ENCODE measurements at places on chromosomes 5 and 9.

- DNase-seq, result no peak
Measured at GRCh38 chr9:34446468-34446891, 11.9 kb downstream of the FAM219A start.

- DNase-seq, result no peak
Measured at GRCh38 chr5:89120719-89121118, 237.7 kb upstream of the MEF2C start.

DNA sequence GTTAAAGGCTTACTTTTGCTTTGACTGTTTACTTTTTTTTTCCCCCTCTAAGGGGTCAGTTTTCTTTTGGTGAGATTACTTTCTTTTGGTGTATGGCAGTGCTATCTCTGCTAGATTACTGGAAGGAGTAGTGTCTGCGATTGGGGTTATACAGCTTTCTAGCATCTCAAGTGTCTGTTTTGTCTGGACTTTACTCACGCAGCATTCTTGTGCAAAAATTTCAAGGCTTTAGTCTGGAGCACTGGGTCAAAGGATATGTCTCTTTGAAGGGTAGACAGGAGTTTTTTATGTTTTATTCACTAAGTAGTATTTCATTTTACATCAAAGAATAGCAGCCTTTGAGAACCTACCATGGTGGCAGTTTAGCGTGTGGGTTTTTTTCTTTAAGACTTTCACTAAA lies 52.6 kb downstream of the NDUFS4 start:
- no peak for DNase-seq

DNA sequence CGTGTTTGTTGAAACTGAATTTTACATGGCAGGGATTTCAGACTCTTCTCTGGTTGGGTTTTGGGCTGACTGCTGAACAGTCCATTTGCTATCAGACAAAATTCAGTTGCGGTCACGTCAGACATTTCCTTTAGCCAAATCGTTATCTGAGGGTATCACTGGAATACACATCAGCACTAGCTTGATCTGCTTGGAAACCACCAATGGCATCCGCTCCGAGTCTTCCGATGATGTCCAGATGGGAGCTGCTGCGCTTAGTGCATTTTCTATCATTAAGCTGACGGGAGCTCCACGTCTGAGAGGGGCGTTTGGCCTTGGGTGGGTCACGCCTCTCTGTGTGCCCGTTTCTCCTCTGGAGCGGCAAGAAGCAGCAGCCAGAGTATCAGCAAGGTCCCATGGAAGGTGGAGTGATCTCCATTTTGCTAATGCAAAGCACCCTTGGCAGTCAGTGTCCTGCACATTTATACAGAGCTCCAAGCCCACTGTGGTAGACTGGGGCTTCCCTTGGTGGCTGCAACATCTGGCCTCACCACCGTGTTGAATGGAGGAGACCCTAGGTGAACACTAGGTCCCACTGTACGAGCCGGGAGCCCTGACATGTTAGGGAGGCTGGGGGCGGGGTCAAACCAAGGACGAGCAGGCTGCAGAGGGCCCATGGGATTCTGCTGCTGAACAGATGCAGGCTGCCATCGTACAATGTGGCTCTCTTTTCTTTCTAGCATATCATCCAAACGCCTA lies 134.6 kb upstream of the PHYKPL start:
- no peak for DNase-seq

DNA sequence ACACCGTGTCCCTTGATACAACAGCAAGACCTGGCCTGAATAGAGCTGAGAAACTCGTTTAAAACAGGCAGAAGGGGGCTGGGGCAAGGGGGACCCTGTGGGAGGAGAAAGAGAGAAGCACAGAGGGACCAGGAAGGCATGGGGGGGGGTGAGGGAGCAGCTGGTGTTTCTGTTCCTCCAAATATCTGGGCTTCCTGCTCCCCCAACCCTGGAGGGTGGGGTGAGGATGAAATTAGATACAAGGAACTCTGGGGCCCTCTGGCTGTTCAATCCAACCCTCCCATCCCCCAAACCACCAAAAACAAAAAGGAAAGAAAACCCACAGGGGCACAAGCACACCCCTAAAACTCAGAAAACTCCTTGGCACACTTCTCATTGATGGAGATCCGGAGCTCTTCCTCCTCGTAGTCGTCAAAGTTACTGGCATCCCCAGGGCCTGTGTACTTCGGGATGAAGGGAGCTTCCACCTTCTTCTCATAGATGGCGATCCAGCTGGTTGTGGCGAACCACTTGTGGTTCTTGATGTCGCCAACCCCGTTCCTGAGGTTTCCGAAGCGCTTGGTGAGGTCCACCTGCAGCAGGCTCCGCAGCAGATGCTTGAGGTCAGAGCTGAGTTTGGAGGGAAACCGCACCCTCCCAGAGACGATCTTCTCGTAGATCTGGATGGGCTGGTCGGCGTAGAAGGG lies 1.1 kb downstream of the PRKACG start:
- no peak for DNase-seq

DNA sequence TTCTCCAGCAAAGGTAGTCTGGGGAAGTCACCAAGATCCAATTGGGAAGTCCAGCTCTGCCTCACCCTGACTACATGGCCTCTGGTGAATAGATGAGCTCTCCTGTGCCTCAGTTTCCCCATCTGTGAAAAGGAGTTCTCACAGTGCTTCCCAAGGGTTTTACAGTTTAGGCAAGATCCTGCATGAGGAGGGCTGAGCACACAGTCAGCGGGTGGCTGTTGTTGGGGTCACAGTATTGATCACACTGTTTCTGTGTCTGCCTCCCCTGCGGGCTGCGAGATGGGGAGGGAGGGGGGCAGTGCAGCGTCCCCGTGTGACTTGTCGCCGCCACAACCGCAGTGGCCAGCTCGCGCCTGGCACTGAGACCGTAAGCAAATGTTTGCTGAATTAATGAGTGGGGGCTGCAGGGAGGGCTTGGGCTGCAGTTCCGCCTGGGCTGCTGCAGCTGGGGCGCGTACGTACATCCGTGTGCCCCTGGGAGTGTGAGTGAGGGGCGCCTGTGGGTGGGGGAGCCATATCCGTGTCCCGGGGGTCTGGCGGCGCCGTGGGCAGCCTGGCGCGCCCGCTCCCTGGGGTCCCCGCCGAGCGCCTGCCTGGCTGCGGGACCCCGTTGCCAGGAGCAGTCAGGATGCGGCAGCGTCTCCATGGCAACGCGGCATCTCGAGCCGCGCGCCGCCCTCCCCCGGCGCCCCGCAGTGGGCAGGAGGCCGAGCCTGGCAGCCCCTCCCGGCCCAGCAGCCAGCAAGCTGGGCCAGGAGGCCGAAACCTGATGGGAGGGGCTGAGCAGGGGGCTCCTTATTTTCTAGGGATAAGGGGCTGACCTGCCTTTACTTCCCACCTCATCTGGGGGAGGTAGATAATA lies 31.4 kb upstream of the PSD2 start:
- DNase-seq, result no peak

DNA sequence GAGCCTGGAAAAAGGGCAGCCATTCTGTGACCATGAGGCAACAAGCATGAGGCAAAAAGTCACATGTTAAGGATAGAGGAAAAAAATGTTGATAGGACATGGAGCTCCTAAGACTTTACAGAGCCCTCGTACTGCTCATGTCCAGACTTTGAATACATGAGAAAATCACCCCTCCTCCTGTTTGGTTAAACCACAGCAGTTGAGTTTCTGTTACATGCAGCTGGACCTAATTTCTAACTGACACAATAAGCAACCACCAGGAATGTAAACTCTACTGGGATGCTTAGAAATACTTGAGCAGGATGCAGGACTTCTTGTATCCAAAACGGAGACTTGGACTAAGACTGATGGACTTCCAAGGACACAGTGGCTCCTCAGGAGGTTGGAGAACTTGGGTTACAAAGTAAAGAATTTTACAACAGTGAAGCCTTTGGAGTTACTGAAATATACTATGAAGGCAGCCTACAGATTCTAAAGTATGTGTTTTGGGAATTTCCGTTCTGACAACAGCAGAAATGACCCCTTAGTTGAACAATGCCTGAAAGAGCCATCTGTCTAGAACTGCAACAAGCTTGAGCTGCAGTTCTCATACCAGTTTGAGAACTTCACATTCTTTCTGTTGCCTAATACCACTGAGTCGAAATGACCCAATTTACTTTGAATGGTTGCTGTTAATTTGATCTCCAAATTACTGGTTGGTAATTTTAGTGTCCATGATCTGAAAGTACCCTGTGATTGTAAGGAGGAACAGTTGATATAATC lies 268.9 kb downstream of the PIK3R1 start:
- no peak for DNase-seq

DNA sequence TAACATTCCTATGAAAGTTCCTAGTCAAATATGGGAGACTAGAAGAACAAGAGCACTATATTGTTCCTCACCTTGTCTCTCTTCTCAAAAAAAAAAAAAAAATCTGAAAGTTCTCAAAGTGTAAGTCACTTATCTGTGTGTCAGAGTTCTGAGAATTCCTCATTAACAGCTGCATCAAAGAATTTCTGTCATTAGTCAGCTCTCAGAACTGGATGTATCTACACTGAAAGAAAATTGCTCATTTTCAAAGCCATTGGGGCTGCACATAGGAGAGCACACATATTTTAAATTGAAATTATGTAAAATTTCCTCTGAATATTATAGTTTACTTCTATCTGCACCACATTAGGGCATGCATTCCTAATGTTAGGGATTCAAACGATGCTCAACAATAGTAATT lies 99.5 kb upstream of the FTMT start:
- no peak for DNase-seq

GRCh38 chr9:22111176-22111953 lies 102.3 kb upstream of the CDKN2B start:
- no peak for DNase-seq

GRCh38 chr5:33092719-33093118 lies 348.0 kb upstream of the TARS1 start:
- DNase-seq, result no peak

DNA sequence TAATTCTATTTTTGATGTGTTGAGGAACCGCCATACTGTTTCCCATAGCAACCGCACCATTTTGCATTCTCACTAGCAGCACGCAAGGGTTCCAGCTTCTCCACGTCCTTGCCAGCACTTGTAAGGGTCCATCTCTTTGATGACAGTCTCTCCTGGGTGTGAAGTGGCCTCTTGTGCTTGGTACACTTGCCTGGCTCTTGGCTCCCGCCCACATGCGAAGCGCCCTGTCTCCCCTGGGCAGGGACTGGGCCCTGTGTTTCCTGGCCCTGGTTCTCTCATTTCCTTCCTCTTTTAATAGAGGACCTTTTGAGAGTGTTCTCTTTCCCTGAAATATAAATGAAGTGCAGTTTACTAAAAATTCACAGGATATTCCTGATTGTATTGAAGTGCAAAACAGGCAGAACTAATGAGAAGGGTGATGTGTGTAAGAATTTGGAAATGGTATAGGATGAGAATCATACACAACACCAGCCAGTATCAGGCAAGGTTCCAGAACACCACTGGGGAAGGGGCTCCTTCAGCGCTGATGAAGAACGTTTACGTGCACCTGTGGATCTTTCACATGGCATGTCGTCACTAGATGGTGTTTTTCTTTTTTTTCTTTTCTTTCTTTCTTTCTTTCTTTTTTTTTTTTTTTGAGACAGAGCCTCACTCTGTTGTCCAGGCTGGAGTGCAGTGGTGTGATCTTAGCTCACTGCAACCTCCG lies 73.0 kb downstream of the EHMT1 start:
- DNase-seq, result no peak

DNA sequence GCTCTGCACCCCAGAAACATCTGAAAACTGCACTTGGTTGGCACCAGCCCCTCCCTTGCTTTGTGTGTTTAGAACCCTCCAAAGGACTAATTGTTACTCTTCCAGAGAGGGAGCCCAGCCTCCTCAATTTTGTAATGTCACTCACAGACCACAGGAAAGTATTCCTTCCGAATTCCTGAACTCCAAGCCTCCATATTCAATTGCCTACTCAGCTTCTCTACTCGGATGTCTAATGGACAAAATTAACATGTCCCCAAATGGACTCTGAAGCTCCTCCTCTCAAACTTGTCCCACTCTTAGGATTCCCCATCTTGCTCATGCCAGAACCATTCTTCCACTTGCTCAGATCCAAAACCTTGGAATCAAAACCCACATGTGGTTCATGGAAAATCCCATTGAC lies 3.9 kb upstream of the TMEM171 start:
- DNase-seq, result no peak

DNA sequence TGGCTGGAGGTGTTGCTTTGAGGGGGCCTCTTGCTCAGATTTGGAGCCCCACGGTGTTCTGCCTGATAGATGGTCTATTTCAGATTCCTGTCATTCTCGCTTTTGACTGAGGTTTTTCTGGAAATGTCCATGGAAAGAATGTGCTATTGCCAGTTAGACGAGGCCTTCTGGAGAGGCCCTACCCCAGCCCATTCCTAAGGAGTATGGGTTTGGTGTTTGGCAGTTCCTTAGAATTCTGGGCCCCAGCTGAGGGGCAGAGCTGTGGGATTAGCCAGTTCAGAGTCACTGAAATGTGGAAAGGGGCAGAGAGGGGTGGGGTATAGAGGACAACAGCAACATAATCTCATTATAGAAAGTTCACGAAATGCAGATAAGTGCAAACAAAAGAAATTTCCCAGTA lies 50.5 kb downstream of the GALNT10 start:
- no peak for DNase-seq

DNA sequence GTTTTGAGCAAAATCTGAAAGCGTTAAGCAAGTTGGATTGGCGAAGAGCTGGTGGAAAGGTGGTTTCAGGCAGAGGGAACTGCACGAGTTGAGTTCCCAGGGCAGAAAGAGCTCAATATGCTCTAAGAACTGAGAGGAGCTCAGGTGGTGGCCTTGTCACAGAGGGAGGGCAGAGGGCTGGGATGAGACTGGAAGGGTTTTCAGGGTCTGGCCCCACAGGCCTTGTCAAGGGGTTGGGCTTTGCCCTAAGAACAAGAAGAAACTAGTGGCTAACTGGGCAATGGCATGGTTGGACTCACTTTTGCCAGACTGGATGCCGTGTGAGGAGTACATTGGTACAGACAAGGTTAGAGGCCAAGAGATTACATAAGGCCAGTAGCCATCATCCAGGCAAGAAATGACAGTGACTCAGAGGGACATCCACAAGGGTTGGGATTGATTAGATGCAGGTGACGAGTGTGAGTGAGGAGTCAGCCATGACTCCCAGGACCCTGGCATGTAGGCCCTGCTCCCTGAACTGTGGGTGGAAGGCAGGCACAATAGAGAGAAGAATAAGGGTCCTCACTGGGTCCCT lies 75.1 kb upstream of the SMIM23 start:
- no peak for DNase-seq

DNA sequence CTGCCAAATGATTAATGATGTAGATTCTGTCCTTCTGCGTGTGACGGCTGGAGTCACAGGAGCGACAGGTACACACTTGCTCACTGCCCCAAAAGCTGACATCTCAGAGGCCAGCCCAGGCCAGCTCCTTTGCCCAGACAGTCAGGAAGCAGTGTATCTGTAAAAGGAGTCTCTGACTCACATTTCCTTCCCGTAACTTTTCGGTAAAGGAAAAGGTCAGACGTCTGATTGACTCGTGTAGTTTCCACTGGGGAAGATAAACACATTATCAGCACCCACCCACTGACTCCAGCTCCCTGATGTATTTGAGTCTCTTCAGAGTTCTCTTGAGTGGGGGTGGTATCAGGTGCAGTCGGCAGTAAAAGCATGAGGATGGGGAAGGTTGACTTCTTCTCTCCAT lies 64.4 kb upstream of the WWC1 start:
- no peak for DNase-seq
